ENCODE measurements at places on chromosomes 1 and 21.

DNA sequence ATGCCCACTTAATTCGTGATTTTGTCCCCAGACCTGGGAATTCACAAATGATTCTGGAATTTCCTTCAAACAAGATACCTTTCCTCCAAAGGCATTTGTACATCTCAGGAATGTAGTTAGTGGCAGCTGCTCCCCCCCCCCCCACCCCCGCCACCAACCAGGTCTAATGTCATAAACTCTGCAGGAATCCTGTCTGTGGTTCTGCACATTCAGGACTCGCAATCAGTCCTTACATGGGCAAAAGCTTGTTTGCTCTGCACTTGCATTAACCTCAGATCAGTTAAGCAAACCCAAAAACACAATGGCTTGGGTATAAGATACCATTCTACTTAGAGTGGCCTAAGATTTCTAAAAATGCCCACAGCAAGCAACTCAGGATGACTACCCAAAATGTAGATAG is 143.8 kb downstream of the TGFB2 start:
- no peak for DNase-seq

GRCh38 chr1:226569879-226570547 is 21.4 kb downstream of the STUM start:
- peak; percentile 66 for DNase-seq

- peak; percentile 32 for DNase-seq
These were observed 954 bp downstream of the MYOG start for GRCh38 chr1:203084588-203085527.

DNA sequence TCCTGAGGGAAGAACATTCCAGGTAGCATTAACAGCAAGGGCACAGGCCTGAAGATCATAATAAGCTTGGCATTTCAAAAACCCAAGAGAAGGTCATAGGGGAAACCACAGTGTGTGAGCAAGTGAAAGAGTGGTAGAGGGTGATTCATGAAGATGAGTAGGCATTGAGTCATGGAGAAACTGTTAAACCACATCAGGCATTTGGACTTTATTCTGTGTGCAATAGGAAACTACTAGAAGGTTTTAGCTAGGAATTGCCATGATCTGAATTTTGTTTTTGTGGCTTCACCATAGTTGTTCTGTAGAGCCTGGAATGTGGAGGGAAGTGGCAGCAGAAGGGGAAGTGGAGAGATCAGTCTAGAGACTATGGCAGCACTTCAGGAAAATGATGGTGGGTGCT is 359.0 kb upstream of the PTBP2 start:
- DNase-seq, result no peak

DNA sequence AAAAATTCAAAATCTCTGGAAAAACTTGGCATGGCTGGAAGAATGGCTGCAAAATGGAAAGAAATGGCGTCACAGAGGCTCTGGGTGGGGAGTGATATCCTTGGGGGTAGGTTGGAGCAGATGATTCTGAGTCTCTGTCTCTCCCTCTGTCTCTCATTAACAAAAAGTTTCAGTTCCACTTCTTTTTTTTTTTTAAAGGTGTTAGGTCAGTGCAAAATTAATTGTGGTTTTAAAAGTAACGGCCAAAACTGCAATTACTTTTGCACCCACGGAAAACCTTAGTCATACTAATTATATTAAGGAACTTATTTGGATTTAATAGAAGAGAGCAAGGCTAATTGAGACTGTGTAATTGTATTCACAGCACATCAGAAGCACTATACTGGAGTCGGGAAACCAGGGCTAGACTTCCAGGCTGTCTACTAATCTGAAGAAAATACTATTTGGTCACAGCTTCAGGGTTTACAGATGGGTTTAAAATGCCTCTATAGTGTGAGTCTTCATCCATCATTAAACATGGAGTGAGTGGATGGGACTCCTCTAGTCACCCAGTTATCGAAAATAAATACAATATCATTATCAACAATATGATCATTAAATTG is 289.1 kb upstream of the PLD5 start:
- DNase-seq, result no peak

All from NT2/D1 (cell line).